ENCODE measurements at places on chromosomes 6 and 20.

GRCh38 chr20:53098621-53099020, 126.5 kb downstream of the TSHZ2 start:
- no peak for DNase-seq

- DNase-seq, result no peak
These were observed 48.4 kb downstream of the CEP43 start for GRCh38 chr6:167047554-167047953.

- DNase-seq, result peak; percentile 24
These were observed 5.1 kb downstream of the HLA-DMA start for GRCh38 chr6:32947552-32948465.

DNA sequence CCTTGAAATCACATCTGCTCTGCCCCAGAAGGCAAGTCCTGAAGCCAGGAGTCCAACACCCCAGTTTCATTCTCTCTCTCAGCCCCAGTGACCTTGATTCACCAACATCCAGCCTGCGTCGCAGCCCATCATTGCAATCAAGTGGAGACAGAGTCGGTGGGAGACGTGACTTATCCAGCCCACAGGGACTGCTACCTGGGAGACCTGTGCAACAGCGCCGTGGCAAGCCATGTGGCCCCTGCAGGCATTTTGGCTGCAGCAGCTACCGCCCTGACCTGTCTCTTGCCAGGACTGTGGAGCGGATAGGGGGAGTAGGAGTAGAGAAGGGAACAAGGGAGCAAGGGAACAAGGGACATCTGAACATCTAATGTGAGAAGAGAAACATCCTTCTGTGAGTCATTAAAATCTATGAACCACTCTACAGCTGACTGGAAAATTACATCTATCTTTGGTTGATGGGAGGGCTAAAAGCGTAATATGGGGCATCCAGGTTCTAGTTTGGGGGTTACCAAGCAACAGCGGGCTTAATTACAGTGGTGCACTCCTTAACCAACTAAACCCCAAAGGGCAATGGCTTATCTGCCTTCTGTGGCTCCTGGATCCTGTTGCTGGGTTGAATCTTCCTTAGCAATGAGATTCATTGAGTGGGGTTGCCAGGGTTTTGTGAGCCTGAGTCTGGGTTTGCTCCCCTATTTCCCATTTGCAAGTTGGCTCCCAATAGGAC, 2.5 kb downstream of the LY6G6D start:
- DNase-seq, result no peak

DNA sequence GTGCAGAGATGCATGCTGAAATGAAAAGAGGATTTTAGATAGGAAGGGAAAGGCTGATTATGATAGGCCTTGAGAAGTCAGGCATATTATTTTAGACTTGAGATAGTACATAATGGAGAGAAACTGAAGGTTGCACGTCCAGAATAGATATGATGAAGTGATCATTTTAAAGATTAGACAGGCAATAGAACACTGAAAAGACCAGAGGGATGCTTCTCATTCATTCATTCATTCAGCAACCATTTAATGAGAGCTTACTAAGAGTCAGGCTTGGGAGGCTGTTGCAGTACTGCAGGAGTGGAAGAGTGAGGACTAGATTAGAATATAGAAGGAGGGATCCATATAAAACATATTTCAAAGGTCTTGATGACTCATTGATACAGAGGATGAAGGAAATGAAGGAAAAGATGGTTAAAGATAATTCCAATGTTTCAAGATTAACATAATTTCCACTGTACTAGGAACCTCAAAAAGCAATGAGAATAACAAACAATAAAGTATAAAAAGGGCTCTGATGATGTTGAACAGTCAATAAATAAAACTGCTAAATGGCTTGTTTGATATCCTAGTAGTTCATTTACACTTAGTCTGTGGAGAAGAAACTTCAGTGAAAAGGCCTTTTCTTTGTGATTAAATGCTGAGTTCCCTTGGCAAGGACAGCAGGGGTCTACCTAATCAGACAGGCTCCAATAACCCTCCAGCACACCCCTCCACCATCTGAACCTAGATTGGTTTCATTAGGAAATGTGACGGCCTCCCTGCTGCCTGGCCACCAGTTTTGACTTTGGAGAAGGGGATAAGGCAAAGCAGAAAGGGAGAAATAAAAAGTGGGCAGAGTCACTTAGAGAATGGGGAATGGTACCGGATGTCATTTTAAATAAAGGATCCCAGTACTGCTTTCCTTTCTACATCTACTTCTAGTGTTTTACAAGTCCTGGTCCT, 5.3 kb upstream of the FBXO9 start:
- no peak for DNase-seq

DNA sequence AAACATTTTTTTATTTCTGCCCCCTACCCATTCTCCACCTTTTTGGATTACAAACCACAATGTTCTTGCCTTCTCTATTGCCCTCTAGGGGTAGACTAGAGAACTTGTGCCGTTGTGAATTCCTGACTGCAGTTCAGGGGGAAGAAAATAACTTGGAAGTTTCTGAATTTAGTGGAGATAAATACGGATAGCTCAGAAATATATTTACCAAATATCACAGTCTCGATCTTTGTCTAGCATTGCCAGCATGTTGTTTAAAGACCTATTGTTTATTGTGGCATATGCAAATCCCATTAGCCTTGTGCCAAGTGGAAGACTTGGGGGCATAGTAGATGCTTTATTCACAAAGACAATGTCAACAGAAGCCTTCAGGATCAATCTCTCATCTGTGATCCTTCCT, 154.1 kb upstream of the MMS22L start:
- DNase-seq, result no peak

DNA sequence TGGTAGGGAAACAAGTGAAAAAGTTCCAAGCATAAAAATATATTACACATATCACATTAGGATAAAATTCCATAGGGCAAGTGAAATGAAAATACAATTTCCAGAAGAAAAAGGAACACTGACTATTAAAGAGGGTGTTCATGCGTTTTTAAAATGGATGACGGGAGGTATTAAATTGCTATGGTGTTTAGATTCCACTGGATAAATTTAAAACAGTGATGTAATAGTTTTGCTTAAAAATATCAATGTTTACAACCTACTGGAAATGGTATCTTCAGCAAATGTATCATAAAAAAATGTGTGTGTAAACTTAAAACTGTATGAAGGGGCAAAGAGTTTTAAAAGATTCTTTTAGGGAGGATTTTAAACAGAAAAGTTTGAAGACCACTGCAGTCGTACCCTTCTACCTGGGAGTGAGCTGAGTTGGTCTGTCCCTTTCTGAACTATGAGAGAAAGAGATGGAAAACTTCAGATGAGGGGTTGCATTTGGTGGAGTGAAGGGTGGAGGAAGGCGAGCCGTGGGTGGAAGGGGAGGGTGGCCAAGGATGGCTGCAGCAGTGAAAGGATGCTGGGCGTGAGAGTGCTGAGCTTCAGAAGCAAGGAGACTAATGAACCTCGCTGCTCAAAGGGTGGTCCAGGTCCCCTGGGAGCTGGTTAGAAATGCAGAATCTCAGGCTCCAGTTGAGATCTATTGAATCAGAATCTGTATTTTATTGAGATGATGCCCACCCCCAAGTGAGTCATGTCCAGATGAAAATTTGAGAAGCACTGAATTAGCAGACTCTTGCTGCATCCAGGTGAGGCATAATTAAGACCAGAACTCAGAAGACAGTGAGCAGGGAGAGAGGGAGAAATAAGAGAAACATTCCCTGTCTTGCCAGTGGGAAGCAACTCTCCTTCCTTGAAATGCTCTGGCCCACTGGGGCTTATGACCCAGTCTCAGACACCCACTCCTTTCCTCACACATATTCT, 54.5 kb upstream of the MRPS10 start:
- DNase-seq, result no peak

DNA sequence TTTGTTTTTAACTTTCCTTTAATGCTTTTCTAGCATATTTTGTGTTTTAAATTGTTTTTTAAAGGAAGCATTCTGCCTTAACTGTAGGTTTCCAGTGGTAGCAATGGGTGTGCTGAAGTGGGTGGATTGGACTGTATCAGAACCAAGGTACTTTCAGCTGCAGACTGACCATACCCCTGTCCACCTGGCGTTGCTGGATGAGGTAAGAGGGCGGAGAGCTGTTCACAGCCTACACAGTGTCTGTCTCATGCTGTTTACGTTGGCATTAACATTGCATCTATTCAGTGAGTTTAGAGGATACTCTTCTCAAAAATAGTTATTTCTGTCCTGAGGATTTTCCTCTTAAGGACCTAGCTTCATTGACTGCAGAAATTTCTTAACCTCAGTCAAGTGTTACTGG, 11.9 kb downstream of the NELFCD start:
- DNase-seq, result no peak

DNA sequence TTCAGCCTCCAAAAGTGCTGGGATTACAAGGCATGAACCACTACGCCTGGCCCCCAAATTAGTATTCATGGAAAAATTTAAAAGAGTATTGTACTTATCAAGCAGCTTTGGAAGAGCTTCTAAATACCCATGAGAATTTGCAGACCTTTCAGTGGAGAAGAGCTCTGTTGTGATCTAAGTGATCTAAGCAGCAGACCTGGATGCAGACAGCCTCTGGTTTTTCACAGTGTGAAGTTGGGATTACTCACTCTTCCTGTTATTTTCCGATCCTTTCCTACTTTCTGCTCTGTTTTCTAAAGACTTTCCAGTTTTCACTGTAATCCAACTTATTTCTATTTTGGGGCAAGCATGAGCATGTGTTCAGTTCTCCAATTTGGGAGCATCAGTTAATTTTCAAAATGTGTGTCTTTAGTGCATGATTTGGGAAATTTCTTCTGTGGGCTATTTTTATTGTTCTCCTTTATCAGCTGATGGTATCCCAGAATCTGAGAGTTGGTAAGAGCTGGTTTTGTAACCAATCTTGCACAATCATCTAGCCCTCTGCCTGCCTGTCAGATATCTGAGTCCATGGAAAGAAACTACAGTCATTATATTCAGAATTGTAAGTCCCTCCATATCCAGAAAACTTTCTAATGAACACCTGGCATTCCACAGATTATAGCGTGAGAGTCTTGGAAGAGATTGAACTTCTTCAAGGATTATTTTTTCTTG, 207.7 kb upstream of the DTNBP1 start:
- no peak for DNase-seq

DNA sequence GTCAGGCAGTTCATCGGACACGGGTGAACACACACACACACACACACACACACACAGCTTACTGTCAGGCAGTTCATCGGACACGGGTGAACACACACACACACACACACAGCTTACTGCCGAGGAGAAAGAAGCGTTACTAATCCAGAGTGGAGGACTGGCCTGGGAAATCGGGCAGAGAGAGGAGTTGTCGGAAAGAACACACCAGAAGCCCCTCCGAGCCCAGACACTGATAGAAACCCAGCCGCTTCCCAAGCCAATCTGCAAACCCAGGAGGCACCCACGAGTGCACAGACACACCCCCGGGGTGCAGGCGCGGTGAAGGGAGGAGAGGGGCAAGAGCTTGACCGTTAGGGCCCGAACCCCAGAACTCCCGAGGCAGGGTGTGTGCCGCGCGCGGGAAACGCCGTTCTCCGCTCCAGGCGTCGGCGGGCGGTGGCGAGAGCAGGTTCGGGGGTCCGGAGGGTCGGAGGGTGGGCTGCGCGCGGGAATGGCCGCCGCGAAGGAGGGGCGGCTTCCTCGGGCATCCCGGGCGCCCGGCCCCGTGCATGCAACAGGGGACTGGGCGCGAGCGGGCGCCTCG, 636 bp downstream of the ELOVL2 start:
- DNase-seq, result peak; percentile 68

DNA sequence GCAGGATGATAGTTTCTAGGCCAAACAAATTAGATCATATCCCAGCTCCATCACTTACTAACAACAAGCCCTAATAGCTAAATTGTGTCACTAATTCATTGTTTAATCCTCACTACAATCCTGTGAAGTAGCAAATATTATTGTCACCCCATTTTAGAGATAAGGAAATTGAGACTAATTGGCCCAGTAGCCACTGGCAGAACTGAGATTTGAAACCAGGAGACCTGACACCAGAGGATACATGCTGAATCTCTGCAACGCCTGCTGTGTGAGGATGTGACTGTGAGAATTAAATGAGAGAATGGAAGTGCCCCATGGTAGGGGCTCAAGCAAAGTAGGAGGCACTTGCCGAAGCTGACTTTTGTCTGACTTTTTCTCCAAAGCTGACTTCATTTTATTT, 124.3 kb upstream of the CITED2 start:
- DNase-seq, result no peak

- DNase-seq, result no peak
These were observed 2.5 kb downstream of the TNFRSF6B start for GRCh38 chr20:63698739-63699465.

DNA sequence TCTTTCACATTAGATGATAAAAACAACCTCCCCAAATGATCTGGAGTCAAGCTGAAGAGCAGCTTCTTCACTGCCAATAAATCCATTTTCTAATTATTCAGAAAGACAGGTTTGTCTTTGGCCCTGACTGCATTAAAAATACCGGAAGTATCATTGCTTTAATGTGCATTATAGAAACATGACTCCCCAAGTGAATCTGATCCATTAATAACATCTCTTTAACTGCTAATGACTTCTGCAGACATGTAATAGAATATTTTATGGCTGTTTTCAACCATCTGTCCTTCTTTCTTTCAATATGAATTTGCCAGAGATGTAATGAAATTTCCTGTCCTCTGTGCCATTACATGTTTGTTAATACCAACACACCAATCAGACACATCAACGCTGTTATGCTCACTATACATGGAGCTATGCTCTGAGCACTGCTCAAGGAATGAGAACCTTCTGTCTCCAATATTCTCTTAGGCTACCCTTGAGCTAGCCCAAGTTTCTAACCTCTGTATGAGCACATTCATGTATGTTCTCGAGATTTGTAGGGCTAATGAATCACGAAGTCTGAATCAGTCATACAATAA, 87.8 kb downstream of the LYRM4 start:
- DNase-seq, result no peak

GRCh38 chr20:53880108-53880641, 190.2 kb downstream of the BCAS1 start:
- no peak for DNase-seq

DNA sequence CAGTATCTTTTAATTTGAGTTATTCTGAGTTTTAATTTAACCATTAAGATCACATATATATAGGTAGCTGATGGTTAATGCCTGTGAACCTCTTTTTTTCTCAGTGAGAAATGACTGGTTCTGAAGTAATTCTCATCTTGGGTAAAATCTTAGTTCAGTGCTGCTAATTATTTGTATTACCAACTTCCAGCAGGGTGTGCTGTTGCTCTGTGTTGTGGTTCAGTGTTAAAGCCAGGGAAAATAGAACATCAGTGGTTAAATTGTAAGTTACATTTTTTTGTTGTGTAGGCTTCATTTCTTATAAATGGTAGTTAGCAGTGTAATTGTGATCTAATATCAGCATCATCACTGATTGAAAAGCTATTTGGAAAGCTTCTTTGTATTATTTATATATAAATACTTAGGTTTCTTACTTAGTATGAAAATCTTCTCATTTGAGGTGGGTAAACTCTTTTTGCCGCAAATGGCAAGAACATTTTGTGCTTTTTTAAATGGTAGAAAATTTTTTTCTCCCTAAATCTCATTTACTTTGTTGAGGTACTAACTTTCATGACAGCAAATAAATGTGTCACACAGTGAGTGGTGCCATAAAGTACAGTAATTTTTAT, 43.7 kb downstream of the CDC5L start:
- peak; percentile 1 for DNase-seq

DNA sequence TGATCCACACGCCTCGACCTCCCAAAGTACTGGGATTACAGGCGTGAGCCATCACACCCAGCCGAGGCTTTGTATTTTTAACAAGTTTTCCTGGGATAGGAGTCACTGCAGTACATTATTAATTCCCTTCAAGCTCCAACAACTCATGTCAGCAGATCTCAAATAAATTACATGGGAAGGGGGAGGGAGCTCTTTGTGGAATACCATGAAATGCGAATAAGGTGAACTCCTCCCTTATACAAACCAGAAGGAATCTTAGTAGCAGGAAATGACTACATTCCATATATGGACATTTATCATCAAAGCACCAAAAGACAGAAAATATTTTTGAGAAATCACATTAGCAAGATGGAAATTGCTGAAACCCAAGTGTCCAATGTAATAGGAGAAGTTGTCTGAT, 2.9 kb downstream of the GSS start:
- DNase-seq, result no peak
